Activated CD4-positive, alpha-beta T cell treated with anti-CD3 and anti-CD28 coated beads, Interleukin-2, amount 50 U/mL, for 1 hour (primary cell): ENCODE measurements at places on chromosomes 16 and 17.

DNA sequence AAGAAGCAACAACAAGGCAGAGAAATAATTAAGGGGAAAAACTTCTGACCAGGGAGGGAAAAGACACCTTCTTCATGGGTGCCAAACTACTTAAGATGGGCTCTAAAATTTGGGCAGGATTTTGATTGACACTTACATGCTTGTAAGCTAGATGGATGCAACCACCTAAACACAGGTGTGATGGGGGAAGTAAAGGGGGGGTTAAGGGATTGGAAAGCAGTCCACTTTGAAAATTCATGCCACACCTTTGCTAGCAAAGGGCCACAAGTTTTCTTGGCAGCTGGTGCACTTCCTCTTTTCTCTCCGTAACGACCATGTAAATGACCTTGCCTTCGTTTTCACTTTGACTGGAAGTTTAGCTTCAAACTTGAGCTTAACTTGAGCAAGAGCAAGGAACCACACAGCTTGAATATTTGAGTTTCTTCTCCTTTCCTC is 14.3 kb upstream of the PRKAR1A start:
- no peak for DNase-seq

- DNase-seq: no peak
Observed at GRCh38 chr16:67397812-67398545, 4.7 kb upstream of the TPPP3 start.

DNA sequence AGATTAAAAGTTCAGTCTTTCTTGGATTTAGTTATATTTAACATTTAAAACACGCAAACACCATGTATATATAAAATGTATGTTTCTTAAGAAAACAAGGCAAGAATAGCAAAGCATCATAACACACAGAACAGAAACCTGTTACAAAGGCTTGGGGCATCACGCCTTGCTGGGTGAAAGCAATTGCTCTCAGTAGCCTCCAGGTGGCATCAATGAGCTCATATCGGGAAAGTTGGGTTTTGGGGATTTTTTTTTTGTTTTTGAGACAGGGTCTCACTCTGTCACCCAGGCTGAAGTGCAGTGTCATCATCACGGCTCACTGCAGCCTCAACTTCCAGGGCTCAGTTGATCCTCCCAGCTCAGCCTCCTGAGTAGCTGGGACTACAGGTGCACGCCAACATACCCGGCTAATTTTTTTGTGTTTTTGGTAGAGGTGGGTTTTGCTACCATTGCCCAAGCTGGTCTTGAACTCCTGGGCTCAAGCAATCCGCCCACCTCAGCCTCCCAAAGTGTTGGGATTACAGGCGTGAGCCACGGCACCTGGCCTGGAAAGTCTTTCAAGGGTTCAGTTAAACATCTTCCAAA is 56.9 kb downstream of the CYB5D2 start:
- peak; percentile 13 for DNase-seq

DNA sequence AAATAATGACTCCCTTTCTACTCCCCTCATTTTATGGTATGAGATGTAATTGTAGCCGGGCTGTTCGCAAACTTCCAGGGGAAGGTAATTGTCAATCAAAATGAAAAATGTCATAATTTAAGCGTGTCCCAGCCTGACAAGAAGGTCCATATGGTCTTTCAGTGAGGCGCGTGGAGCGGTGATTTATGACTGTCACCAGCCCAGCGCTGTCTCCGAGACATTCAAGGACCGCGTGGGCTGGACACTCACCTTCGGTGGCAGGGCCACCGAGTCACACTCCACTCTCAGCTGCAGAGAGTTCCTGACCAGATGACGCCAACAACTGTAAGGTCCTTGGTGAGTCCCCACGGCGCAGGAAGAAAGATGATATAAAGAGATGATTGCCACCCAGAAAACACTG is 157.7 kb upstream of the TNRC6C start:
- DNase-seq: no peak

DNA sequence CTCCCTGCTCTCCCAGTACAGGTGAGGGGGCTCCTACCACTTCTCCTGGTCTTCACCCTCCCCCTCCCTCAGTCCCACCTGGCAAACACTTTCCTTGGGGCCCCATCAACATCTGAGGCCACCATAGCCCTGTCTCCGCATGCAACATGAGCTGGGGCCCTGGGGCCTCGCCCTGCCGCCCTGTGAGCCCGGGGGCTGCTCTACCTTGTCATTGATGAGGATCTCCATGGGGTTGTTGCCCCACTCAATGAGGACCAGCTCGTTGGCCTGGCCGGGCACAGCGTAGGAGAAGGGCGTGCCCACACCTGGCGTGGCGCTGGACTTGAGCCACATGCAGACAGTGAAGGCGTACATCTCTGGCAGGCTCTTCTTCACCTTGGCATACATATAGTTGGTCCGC is 3.4 kb downstream of the NPTX1 start:
- DNase-seq: no peak

- no peak for DNase-seq
Observed at GRCh38 chr17:6675201-6675825, 23.8 kb downstream of the C17orf100 start.

- no peak for DNase-seq
Observed at GRCh38 chr16:88772871-88773811, 11.9 kb downstream of the PIEZO1 start.

DNA sequence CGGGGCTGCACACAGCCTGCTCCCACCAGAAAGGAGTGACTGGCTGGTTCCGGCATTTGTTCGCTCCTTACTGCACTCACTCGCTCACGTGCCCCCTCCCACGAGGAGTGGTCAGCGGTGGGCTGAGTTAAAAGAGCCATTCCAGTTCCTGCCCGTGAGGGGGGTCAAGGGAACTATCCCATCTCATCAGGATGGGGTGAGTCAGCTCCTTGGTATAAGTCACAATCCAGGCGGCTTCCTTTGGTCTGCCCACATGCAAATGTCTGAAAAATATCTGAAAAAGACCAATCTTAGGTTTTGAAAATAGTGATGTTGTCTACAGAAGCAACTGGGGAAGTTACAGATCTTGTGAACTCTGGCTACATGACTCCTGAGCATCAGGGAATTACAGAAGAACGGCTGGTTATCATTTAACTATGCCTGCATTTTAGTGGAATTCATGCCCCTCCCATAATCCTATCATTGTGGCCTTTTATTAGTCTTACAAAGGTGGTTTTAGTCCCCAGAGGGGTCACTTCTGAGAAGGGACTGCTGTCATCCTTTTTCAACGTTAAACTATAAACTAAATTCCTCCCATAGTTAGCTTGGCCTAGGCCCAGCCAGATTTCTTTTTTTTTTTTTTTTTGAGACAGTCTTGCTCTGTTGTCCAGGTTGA is 9.8 kb upstream of the TNFSF12 start:
- DNase-seq: no peak
